AG04450 (cell line): ENCODE measurements at places on chromosomes 3 and 15. TPM values are rescaled to one million over a fixed set of nuclear protein-coding genes. Genes with fewer than 3 reads are reported as not detected.

GRCh38 chr3:66667263-66667662 is 166.4 kb upstream of the LRIG1 start:
- DNase-seq, result no peak

GRCh38 chr3:146035366-146035765 is 125.6 kb downstream of the PLOD2 start:
- no peak for DNase-seq

GRCh38 chr3:69012800-69013252 is 658 bp downstream of the EOGT start:
- no peak for DNase-seq

DNA sequence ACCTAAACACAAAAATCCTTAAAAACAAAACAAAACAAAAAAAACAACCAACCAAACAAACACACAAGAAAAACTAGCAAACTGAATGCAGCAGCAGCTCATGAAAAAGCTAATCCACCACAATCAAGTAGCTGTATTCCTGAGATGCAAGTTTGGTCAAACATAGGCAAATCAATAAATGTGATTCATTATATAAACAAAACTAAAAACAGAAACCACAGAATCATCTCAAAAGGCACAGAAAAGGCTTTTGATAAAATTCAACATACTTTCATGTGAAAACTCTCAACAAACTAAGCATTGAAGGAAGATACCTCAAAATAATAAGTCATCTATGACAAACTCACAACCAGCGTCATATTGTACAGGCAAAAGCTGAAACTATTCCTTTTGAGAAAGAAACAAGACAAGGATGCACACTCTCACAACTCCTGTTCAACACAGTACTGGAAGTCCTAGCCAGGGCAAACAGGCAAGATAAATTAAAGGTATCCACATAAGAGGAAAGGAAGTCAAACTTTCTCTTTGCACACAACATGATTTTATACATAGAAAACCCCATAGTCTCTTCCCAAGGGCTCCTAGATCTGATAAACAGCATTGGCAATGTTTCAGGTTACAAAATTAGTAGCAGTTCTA is 495.1 kb upstream of the SGO1 start:
- DNase-seq, result no peak

DNA sequence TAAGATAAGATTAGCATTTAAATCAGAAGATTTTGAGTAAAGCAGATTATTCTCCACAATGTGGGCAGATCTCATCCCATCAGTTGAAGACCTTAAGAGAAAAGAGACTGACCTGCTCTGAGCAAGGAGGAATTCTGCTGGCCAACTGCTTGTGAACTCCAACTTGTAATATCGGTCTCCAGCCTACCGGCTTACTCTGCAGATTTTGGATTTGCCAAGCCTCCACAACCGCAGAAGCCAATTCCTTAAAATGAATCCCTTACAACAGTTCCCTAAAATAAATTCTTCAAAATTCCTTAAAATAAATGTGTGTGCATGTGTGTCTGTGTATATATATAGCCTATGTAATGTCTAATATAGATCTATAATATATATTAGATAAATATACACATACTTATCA is 107.4 kb upstream of the KLF13 start:
- no peak for DNase-seq

- DNase-seq, result no peak
Measured at GRCh38 chr15:49501586-49501985, 78.5 kb downstream of the FGF7 start.

GRCh38 chr3:78970656-78971055 is 797.1 kb downstream of the ROBO1 start:
- DNase-seq, result no peak

GRCh38 chr3:44661189-44661588 is 12.7 kb downstream of the ZNF35 start:
- DNase-seq, result no peak

GRCh38 chr15:87362531-87362930 is 894.0 kb downstream of the NTRK3 start:
- DNase-seq, result no peak

GRCh38 chr3:149214702-149215101 is 6.9 kb downstream of the CP start:
- DNase-seq, result no peak

- no peak for DNase-seq
Measured at GRCh38 chr15:78065973-78066946, 11.3 kb downstream of the TBC1D2B start.

GRCh38 chr3:44065311-44066094 is 176.2 kb upstream of the TOPAZ1 start:
- DNase-seq, result no peak

DNA sequence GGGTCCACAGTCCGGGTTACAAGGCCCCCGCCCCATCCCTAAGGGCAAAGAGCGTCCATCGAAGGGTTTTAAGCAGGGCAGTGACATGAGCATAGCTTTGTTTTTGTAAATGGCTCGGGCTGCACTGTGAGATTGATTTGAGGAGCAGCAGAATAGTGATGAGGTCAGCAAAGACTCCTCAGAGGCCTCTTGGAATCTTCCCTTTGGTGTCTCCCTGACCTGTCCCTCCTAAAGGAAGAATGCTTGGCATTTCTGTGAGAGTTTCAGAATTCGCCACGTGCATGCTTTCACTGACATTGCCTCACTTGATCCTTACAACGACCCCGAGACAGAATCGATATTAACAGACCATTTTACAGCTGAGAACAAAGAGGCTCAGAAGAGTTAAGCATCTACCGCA is 20.3 kb downstream of the LAMP3 start:
- DNase-seq, result no peak

DNA sequence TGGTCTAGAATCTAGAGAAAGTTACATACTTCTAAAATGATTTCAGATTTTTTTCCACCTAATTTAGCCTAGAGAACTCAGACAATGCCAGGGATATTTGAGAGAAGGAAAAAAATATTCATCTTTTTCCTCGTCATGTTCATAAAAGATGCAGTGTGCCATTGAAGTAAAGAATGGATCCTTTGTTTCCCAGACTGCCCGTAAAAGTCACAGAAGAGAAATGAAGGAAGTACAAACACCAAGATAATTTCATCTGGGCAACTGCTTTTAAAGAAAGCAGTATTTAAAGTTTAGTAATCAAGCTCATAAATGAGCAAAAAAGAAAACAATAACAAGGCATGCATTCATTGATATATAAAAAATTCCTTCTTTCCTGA is 47.2 kb downstream of the TTC23 start:
- DNase-seq, result no peak

DNA sequence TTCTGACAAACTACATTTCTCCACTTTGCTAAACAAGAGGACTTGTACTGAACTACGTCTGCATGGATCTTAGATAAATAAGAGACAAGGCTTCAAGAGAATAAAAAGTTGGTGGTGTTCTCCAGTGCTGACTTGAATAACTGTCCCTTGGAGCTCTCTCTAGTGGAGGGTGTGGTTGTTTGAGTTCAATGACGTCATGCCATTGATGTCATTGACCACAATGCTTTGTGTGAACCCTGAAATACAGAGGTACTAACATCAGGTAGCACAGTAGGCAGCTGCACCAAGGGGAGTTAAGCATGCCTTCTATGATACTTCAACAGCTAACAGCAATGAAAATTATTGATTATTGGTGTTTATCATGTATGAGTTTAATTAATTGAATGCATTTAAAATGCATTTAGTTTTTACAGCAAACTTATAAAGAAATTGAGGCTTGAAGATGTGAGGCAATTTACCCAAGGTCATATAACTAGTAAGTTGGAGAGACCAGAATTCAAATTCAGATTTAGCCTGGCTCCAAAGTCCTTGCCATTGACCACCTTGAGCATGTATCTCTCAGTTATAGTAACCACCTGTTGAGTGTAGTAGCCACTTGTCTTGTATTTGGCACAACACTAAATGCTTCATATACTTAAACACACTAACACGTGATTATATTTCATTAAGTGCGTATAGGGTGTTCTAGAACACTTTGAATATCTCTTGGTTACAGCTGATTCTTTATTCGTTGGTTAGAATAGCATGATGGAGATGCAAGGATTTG is 126.0 kb upstream of the ANKRD28 start:
- no peak for DNase-seq

DNA sequence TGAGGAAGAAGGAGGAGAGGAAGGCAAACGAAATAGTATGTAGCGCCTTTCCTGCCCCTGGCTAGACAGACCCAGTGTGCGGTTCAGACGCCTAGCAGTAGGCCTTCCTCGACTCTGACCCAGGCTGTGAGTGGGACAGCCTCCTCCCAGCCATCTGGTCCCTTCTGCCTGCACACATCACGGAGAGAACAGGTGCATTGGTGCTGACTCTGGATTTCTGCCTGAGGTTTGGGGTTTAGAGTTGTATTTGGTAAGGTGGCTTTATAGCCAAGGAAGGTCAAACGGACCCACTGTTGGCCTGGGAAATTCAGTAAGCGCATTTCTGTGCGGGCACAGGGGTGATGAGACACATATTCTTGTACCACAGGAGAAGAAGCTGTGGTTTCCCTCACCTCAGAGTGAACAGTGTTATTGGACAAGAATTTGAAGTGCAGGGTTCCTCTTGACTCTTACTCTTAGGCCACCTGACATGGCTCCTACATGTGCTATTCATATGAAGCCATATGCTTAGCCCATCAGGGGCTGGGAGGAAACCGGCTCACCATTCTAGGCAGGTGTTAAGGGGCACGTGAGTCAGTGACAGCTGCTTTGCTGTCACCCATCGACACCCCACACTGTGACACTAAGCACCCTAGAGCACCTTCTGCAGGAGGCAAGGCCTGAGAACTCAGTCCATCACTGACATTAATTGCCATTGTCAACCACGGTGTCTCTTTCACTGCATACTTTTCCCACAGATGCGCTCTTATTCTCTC is 143.3 kb downstream of the CHDH start:
- DNase-seq, result no peak

Gene GJD2
- polyA plus RNA-seq, result not detected in 2 replicates

Gene LRRC15
- 4.9 and 5.7 TPM in 2 replicates for polyA plus RNA-seq

Gene BCL6
- 12.8 and 19.2 TPM in 2 replicates for polyA plus RNA-seq

Gene CHRD
- polyA plus RNA-seq, result 0.11 and 0.12 TPM in 2 replicates

Gene ZNF502
- 3.0 and 4.0 TPM in 2 replicates for polyA plus RNA-seq
